ENCODE measurements at places on chromosomes 2 and 18. TPM values are rescaled to one million over a fixed set of nuclear protein-coding genes. Genes with fewer than 3 reads are reported as not detected.
A peak's percentile ranks its signal among the peaks of the same experiment; 100 is the strongest.

Gene PROC
- total RNA-seq, result not detected

Gene CACNB4
- total RNA-seq, result 4.9 TPM

Gene SLC8A1
- total RNA-seq, result 40.8 TPM

Gene CNRIP1
- 43.2 TPM for total RNA-seq

Gene ZNF385B
- 11.5 TPM for total RNA-seq

Gene BABAM2
- total RNA-seq, result 41.0 TPM

Gene TMEM163
- total RNA-seq, result not detected

Gene ANKRD30B
- not detected for total RNA-seq

GRCh38 chr2:143680885-143681405 lies 551.7 kb downstream of the ARHGAP15 start:
- no peak overlapping the region for H3K4me3 ChIP-seq
- no peak overlapping the region for H3K27ac ChIP-seq
- no peaks in the 10 kb centered on the region for H3K36me3 ChIP-seq
- DNase-seq, result no peak
- no peaks in the 10 kb centered on the region for H3K27me3 ChIP-seq

DNA sequence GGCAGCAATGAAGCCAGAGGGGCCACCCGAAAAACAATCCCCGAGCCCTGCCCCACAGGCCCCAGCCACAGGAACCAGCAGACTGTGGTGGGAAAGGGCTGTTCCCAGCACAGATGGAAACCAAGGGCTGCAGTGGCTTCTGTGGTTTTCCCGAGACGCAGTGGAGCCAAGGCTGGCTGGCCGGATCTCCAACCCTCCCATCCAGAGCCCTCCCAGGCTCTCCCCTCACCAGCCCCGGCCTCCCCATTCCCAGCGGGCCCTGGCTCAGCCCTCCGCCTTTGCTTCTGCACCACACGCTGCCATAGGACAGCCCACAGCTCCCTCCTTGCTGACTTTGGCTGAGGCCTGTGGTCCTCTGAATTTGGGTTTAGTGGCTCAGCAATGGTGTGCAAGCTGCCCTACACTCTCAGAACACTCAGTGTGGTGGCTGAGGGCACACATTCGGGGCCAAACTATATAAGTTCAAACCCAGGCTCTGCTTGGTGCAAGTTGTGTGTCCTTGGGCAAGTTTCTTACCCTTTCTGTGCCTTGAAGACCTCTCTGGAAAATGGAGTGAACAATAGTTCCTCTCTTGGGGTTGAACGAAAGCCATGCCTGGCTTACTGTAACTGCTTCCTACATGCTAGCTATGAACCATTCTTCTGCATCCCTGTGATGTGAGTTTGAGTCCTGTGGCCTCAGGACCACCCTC lies 200.1 kb downstream of the SMAD7 start:
- no peak overlapping the region for H3K4me3 ChIP-seq
- no peak for DNase-seq
- peaks cover 17% of the 10 kb centered on the region for H3K4me1 ChIP-seq
- H3K36me3 ChIP-seq, result no peaks in the 10 kb centered on the region

DNA sequence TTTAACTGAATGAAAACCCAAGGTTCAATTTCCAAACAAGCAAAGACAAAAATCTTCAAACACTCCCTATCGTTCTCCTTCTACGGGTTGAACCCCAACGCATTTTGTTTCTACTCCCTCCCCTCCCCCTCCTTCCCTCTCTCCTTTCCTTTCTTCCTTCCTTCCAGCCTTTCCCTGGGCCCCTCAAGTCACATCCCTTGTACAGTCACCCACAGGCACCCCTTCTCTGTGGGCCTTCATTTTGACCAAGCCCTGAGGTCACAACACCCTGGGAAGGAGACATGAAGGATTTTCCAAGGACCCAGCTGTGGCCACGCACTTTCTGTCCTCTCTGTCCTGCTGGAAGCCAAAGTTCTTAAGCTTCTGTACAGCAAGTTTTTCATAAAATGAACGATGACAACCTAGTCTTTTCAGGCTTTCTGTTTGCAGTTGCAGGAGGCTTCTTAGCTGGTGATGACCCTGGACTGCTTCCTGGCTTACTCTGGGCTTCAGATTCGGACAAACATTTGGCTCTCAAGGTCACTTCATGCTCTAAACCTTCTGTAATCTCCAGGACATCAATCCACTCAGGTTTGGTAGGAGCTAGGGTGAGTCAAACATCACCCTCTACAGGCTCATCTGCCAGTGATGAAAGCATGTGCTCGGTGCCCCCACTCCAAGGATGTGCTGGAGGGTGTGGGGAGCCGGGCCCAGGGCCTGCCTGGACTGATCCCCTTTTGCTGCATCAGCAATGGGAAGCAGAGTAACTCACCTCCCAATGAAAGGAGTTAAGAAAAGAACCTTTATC lies 25.5 kb downstream of the TMEM247 start:
- H3K4me1 ChIP-seq, result no peaks in the 10 kb centered on the region
- H3K4me3 ChIP-seq, result no peak overlapping the region
- H3K27me3 ChIP-seq, result no peaks in the 10 kb centered on the region

DNA sequence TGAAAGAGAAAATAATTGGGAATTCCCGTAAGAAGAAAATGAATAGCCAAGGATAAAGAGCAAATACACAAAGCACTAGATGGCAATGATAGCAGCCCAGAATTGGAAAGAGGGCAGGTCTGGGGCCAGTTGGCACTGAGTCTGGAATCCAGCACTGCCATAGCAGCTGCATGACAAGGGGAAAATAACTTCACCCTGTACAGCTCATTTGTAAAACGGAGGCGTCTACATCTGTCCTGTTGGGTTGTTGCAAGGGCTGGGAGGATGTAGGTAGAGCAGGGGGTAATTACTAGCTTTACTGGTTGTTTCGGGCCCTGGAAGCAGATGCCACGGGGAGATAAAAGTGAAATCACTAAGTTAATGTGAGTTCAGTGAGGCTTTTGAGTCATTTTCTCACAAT lies 110.0 kb upstream of the RASGRP3 start:
- DNase-seq, result no peak
- no peaks in the 10 kb centered on the region for H3K36me3 ChIP-seq
- no peak overlapping the region for H3K27ac ChIP-seq
- no peaks in the 10 kb centered on the region for H3K27me3 ChIP-seq
- no peak overlapping the region for H3K4me3 ChIP-seq

GRCh38 chr2:18483896-18484295 lies 76.6 kb downstream of the RDH14 start:
- H3K4me3 ChIP-seq, result no peak overlapping the region
- peaks cover 9% of the 10 kb centered on the region for H3K4me1 ChIP-seq
- H3K27me3 ChIP-seq, result no peaks in the 10 kb centered on the region
- no peak for DNase-seq
- H3K27ac ChIP-seq, result no peak overlapping the region
- no peaks in the 10 kb centered on the region for H3K36me3 ChIP-seq

GRCh38 chr2:108895188-108895587 lies 93.8 kb downstream of the EDAR start:
- DNase-seq, result no peak
- no peak overlapping the region for H3K27ac ChIP-seq
- H3K36me3 ChIP-seq, result no peaks in the 10 kb centered on the region
- no peaks in the 10 kb centered on the region for H3K4me1 ChIP-seq

DNA sequence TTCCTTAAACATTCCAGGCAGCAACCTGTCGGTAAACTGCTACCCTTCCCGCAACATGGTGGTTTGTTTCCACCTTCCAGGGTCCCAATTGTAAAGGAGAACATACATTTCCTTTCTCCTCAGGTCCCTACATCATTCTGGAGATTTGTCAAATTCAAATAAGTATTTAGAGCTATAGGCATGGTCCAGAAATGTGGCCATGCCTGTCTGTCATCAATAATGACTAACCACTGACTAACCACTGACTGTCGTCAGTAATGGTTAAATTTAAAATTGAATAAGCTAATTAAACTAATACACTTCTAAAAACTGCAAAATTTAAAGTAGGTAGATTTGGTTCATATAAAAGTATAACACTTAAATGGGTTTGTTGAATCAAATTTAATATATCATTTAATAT lies 984.0 kb upstream of the SLC39A10 start:
- no peak overlapping the region for H3K27ac ChIP-seq
- no peaks in the 10 kb centered on the region for H3K27me3 ChIP-seq
- no peaks in the 10 kb centered on the region for H3K36me3 ChIP-seq
- DNase-seq, result no peak
- no peak overlapping the region for H3K4me3 ChIP-seq

DNA sequence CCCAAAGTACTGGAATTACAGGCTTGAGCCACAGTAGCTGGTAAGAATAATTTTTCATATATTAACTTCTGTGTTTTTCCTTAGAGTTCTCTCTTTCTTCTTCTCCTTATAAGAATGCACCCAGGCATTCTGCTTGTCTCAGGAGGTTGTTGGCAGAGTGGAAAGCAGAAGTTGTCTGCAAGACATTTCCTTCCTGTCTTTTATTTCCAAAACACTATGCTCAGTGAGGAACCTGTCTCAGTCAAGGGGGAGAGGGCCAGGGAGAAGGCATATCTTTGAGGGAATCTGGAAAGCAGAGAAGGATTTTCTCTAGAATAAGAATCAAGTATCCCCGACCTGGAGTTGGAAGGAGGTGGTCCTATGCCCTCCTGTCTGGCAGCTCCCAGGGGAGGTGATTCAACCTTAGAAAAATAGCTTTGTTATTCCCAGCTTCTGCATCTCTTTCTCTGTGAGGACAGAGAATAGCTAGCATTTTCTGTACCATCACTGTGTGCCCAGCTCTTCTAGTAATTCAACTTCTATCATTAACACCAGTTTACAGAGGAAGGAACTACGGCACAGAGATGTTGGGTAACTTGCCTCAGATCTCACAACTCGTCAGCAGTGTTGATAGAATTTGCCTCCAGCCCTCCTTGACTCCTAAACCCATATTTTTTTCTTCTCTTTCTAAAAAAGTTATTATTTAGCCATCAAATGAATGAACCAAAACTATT lies 3.8 kb upstream of the LPIN2 start:
- no peak for DNase-seq
- H3K36me3 ChIP-seq, result no peaks in the 10 kb centered on the region
- H3K4me3 ChIP-seq, result no peak overlapping the region
- H3K4me1 ChIP-seq, result peaks cover 21% of the 10 kb centered on the region

GRCh38 chr2:31088504-31089195 lies 49.6 kb downstream of the GALNT14 start:
- no peaks in the 10 kb centered on the region for H3K36me3 ChIP-seq
- H3K27me3 ChIP-seq, result no peaks in the 10 kb centered on the region
- no peak overlapping the region for H3K27ac ChIP-seq
- DNase-seq, result no peak
- no peak overlapping the region for H3K4me3 ChIP-seq

DNA sequence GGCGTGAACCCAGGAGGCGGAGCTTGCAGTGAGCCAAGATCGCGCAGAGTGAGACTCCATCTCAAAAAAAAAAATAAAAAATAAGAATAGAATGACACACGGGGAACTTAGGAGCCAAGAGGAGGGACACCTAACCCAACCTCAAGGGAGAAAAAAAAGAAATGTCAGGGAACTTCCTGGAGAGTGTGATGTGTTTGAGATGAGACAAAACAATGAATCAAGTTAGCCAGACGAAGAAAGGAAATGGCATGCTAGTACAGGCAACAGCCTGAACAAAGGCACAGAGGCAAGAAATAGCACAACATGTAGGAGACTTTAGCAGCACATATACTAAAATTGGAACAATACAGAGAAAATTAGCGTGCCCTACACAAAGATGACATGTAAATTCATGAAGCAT lies 36.7 kb upstream of the PAPOLG start:
- DNase-seq, result peak; percentile 12
- no peaks in the 10 kb centered on the region for H3K4me1 ChIP-seq

DNA sequence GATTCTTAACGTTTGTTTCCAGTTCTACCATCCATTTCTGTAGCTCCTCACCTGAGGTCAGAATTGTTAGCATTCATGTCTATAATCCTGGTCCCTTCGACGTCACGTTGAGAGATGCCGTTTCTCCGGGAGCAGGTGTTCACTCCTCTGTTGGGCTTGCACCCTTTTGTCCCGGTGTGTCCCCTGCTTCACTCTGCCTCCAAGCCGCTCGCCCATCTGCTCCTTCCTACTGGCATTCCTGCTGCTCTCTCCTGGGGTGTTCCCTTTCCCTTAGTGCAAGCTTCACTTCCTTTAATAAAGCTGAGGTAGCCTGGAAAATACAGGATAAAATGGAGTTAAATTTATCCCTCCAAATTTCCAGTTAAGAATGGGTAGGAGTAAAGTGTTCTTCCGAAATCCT lies 61.9 kb upstream of the CABYR start:
- H3K27me3 ChIP-seq, result no peaks in the 10 kb centered on the region
- no peak for DNase-seq
- H3K4me1 ChIP-seq, result peaks cover 11% of the 10 kb centered on the region
- peak overlapping the region; percentile 66 for H3K27ac ChIP-seq
- H3K4me3 ChIP-seq, result no peak overlapping the region

GRCh38 chr2:21234001-21234400 lies 110.2 kb downstream of the TDRD15 start:
- no peaks in the 10 kb centered on the region for H3K36me3 ChIP-seq
- H3K4me3 ChIP-seq, result no peak overlapping the region
- H3K27me3 ChIP-seq, result no peaks in the 10 kb centered on the region
- DNase-seq, result no peak

- no peak overlapping the region for H3K4me3 ChIP-seq
- H3K4me1 ChIP-seq, result peaks cover 9% of the 10 kb centered on the region
- no peak for DNase-seq
- no peaks in the 10 kb centered on the region for H3K36me3 ChIP-seq
- no peaks in the 10 kb centered on the region for H3K27me3 ChIP-seq
Measured at GRCh38 chr2:46273919-46274318, 23.3 kb upstream of the EPAS1 start.

GRCh38 chr2:29894822-29895614 lies 26.4 kb downstream of the ALK start:
- H3K27me3 ChIP-seq, result no peaks in the 10 kb centered on the region
- H3K4me1 ChIP-seq, result no peaks in the 10 kb centered on the region

GRCh38 chr2:164881524-164881923 lies 39.9 kb upstream of the COBLL1 start:
- H3K27me3 ChIP-seq, result no peaks in the 10 kb centered on the region
- H3K4me3 ChIP-seq, result no peak overlapping the region
- DNase-seq, result no peak
- no peaks in the 10 kb centered on the region for H3K36me3 ChIP-seq

DNA sequence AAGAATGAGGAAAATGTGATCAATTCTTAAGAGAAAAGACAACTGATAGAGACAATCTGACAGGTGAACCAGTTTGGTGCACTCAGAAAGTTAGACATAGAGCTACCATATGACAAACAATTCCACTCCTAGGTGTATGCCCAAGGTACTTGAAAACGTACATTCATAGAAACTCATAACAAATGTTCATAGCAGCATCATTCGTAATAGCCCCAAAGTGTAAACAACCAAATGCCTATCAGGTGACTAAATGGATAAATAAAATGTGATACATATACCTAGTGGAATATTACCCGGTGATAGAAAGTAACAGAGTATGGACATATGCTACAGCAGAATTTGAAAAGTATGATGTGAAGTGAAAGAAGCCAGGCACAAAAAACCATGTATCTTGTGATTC lies 149.3 kb upstream of the TRIB2 start:
- no peaks in the 10 kb centered on the region for H3K27me3 ChIP-seq
- DNase-seq, result no peak

DNA sequence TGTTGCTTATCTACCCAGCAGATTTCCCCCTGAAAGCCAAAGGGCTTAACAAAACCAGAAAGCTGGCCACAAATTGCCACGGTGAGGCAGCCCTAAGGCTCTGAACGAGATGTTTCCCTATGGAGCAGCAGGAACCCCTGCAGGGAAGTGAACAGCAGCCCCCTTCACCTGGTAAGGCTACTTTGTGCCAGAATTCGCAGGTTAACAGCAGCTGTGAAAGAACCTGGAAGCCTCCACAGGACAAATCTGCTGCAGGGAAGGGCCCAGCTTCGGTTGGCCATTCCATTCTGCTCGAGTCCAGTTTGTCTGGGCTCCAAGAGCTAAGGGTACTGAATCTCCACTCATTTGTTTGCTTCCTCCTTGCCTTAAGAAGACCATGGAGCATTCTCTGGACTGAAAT lies 175.3 kb downstream of the PDE11A start:
- no peak overlapping the region for H3K4me3 ChIP-seq
- H3K36me3 ChIP-seq, result no peaks in the 10 kb centered on the region
- no peaks in the 10 kb centered on the region for H3K4me1 ChIP-seq
- DNase-seq, result no peak
